ENCODE measurements at places on chromosomes 1 and 21.

DNA sequence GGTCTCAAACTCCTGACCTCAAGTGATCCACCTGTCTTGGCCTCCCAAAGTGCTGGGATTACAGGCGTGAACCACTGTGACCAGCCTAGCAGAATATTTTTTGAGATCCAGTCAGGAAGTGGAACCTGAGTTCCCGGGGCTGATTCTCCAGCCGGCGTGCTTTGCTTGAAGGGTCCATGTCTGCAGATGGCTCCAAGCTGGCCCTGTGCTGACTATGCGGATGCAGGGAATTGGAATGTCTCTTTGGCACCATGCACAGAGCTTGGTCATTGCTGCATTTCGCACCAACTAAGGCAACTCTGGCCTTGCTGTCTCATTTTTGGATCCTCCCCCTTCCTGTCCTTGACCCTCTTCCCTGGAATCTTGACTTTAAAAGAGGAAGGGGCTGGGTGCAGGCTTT, 28.1 kb downstream of the ARHGEF10L start:
- peak; percentile 90 for DNase-seq

- DNase-seq: no peak
Observed at GRCh38 chr1:68112835-68113243, 62.4 kb upstream of the DIRAS3 start.

DNA sequence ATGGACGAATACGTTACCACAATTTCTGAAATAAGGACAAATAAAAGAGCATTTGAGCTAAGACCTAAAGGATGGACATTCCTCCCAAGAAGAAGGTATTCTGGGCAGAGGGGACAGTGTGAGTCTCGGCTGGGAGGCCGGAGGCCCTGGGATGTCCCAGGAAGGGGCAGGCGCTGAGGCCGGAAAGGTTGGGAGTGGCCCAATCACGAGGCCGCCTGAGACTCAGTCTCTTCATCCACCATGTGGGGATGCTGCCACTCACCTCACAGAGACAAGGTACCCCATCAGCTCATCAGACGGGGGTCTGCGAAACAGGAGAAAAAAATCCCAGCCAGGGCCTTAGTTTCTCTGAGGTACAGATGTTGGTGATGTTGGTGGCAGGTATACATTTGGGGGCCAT, 24.3 kb upstream of the LAPTM5 start:
- DNase-seq: peak; percentile 26

DNA sequence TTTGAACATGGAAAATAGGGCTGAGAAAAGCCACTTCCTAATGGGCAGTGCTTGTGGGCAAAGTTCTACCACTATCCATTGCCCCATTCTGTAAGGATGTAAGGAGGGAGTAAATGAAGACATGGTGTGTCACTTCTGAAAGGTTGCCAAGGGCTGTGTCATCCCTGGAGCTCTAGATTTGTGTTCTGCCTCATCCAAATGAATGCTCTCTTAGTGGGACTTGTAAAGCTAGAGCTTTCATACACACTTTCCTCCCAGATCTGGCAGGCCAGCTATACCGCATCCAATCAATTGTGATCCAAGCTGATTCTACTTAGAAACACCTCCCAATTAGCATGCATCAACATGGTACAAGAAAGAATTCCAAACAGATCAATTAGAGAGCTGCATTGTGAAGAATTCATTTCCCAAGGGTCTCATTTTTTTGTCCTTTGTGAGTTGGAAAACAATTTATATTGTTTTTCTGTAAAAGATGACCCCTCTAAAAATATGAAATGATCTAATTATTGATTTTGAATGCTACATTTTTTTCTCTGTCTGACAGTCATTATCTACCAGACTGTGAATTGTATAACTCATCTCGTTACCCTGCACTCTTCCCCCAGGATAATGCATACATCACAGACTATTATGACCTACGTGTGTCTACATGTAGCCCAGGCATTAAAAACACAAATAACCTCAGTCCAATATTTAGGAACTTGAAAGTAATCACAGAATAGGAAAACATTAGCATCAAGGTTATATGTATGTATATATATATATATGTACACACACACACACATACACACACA, 117.1 kb upstream of the DUSP10 start:
- DNase-seq: peak; percentile 87

- no peak for DNase-seq
Observed at GRCh38 chr1:98028800-98029199, 108.0 kb upstream of the DPYD start.

- DNase-seq: no peak
Observed at GRCh38 chr1:162535501-162535900, 26.0 kb upstream of the UAP1 start.

DNA sequence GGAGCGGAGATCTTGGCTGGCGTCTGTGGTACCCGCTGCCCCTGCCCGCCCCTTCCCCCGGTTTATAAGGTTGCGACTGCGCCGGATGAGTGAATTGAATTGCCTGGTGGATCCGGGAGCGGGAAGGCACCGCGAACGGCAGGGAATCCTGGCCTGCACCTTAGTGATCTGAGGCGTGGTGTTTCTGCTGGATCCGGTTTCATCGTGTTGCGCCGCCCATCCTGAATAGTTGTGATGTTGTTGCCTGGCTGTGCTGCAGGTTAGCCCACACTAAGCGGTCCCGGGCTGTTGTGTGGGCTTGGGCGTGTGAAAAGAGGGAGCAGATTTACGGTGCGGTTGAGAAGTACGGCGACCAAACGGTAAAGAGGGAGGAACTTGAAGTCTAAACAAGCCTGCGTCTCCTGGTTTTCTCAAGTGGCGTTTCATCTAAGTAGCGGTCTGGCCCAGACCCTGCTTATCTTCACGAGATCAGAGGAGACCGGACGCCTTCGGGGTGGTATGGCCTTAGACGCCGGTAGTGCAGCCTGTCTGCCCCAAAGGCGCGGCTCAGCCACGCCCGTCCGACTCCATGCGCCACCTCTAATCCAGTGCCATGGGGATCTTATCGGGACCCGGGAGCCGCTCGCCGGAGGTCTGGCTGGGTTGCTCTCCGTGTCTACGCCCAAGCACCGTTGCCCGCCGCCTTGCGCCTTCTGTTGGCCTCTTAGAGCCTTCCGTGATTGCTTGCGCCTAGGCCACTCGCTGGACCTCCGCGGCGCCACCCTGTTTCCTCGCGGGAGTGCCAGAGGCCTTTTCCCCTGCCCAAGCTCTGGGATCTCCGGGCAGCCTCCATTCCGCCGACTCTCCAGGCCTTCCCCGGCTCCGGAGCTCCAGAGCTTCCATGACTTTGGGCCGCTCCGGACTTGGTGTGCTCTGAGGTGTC, 87.5 kb upstream of the RHOU start:
- peak; percentile 58 for DNase-seq

DNA sequence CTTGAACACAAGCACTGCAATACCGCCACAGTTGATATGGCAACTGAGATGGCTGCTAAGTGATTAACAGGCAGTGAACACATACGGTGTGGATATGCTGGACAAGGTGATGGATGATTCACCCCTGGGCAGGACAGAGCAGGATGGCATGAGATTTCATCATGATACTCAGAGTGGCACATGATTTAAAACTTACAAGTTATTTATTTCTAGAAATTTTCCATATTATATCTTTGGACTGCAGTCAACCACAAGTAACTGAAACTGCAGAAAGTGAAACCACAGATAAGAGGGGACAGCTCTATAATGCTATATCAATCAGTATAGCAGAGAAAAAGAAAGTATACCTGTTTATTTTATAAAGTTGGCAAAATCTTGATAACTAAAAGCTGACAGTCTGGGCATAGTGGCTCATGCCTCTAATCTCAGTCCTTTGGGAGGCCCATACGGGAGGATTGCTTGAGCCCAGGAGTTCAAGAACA, 47.9 kb downstream of the PHACTR4 start:
- no peak for DNase-seq

DNA sequence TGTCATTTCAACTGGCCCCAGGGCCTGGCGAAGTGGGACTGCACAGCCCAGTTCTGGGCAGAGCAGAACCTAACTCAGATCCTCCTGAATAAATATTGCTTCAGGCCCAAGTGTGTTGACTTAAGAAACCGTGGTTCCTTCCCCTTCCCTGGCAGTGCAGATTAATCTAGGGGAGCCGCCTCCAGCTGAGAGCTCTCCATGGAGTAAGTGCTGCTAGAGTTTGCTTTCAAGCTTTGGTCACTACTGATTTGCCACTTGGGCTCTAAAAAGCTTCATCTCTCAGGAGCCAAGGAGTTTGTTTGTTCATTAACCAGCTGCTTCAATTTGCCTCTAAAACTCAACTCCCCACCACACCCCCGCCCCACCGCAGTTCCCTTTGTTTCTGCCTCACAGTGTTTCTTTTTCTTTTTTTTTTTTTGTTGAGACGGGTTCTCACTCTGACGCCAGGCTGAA, 112.1 kb downstream of the DTL start:
- no peak for DNase-seq

Measured in osteoblast (primary cell).